ENCODE measurements at places on chromosomes 3 and 15.

DNA sequence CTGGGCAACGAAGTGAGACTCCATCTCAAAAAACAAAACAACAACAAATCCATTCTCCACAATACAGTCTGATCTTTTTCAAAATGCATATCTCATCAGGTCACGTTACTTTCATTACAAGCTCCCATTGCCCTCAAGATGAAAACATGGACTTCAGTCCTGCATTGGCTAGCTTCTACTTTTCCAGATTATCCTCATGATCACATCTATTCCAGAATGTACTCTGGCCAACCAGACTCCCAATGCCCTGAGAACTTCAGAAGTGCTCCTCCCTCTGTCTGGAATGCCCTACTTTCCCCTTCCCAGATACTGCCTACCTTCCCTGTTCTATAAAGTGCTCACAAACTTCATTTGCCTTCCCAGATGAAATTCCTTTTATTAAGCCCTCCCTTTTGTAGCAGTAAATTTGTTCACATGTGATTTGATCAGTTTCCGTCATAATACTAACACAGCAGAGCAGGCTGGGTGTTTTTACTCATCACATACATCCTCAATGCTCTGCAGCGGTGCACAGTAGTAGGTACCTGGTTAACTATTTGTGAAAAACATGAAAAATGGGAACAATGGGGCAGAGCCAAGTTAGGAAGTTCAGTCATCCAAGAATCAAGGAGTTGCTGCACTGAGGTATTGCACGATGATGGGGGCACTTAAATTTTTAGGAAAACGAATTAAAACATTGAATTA lies 5.3 kb downstream of the RPL22L1 start:
- DNase-seq: no peak

DNA sequence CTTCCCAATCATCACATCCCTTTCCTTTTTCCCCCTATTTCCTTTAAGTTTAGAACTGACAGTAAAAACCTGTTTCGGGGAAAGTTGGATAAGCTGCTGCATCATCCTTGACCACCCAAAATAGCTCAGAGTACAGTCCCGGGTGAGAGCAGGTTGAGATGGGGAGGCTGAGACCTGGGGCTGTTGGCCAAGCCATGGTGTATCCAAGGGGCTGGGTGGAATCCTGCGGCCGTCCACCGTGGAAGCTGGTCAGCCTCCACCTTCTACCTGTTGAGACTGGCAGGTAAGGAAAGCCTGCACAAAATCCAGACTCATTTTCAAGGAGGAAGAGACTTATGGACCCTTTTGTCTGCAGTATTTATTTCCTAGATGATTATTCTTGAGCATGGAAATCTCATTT lies 128.2 kb upstream of the PLXNA1 start:
- DNase-seq: no peak

GRCh38 chr3:102885289-102885688 lies 450.5 kb downstream of the ZPLD1 start:
- DNase-seq: no peak

DNA sequence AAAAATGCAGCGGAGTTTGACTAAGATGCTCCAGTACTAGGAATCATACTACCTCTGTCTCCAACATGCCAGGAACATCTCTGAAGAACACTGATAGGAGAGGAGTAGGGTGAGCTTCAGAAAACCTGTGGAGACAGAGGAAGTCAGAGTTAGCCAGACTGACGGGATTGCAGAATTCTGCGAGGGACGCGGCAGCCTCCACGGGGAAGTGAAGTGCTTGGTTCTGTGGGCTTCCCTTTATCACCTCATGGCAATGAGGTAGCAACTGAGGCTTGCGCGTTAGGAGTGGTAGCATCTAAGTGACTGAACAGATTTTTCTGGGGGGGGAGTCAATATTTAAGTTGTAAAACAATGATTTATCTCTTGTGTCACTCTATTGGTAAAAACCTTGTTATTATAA lies 226.3 kb downstream of the MCTP2 start:
- no peak for DNase-seq
